Muscle of leg (tissue), 16 donors: ENCODE measurements at places on chromosomes 4 and X. TPM values are rescaled to one million over a fixed set of nuclear protein-coding genes. Genes with fewer than 3 reads are reported as not detected.

The PAGE2B gene
- 0.27 TPM for polyA plus RNA-seq

The RHOXF1 gene
- polyA plus RNA-seq, result 0.27 TPM

The HS3ST1 gene
- 0.52 TPM for polyA plus RNA-seq

The PAGE4 gene
- polyA plus RNA-seq, result not detected

GRCh38 chr4:1403177-1403583, 3.1 kb downstream of the NKX1-1 start:
- DNase-seq, result no peak

GRCh38 chrX:2183193-2183725, 317.5 kb downstream of the DHRSX start:
- DNase-seq, result no peak

GRCh38 chr4:68963374-68963773, 11.8 kb upstream of the UGT2A3 start:
- DNase-seq, result no peak

- no peak for DNase-seq
These were observed 91.9 kb downstream of the DNAAF6 start for GRCh38 chrX:107298276-107298675.

- no peak for DNase-seq
These were observed 174.6 kb upstream of the PITX2 start for GRCh38 chr4:110797486-110797885.

GRCh38 chrX:136121788-136122187, 25.5 kb upstream of the FHL1 start:
- peak; percentile 23 for DNase-seq
